ENCODE measurements at places on chromosomes 7 and 10. TPM values are rescaled to one million over a fixed set of nuclear protein-coding genes. Genes with fewer than 3 reads are reported as not detected.

ITPRID1 gene
- not detected for total RNA-seq

RADIL gene
- 2.8 TPM for total RNA-seq

UBN2 gene
- total RNA-seq, result 23.4 TPM

CD36 gene
- 743 TPM for total RNA-seq

CFAP70 gene
- total RNA-seq, result 4.0 TPM

KCP gene
- 0.70 TPM for total RNA-seq

OR2A42 gene
- total RNA-seq, result 0.20 TPM

BZW2 gene
- 26.6 TPM for total RNA-seq

HTRA1 gene
- total RNA-seq, result 63.7 TPM

GRM3 gene
- total RNA-seq, result not detected

LRRC18 gene
- total RNA-seq, result not detected

CYP2C18 gene
- total RNA-seq, result not detected

SRI gene
- total RNA-seq, result 87.8 TPM

NUDT1 gene
- total RNA-seq, result 20.4 TPM

CTAGE4 gene
- total RNA-seq, result 1.4 TPM

HOXA4 gene
- 2.7 TPM for total RNA-seq

PTF1A gene
- not detected for total RNA-seq

OR2A12 gene
- not detected for total RNA-seq

TMED4 gene
- total RNA-seq, result 92.1 TPM

GCK gene
- total RNA-seq, result 1.6 TPM

GPR26 gene
- total RNA-seq, result not detected

GFRA1 gene
- total RNA-seq, result 6.5 TPM

SLC12A9 gene
- 109 TPM for total RNA-seq

TSPAN14 gene
- total RNA-seq, result 101 TPM

PGAM2 gene
- total RNA-seq, result 1.0 TPM

CHST15 gene
- total RNA-seq, result 107 TPM

CUZD1 gene
- total RNA-seq, result 2.4 TPM

NCF1 gene
- 90.9 TPM for total RNA-seq

ADCYAP1R1 gene
- 0.43 TPM for total RNA-seq

HELLS gene
- total RNA-seq, result 23.0 TPM

PHTF2 gene
- 47.7 TPM for total RNA-seq

LGI1 gene
- not detected for total RNA-seq

CFAP43 gene
- total RNA-seq, result not detected

SLIT1 gene
- 0.64 TPM for total RNA-seq

TMEM176B gene
- 102 TPM for total RNA-seq

CAMK2B gene
- total RNA-seq, result 0.29 TPM

HECTD2 gene
- 11.1 TPM for total RNA-seq

SLC26A5 gene
- 0.10 TPM for total RNA-seq

KCTD7 gene
- total RNA-seq, result 14.5 TPM

MALSU1 gene
- 26.5 TPM for total RNA-seq

AGMO gene
- not detected for total RNA-seq

ASAH2 gene
- total RNA-seq, result 1.4 TPM

ANKRD1 gene
- total RNA-seq, result not detected

CCL24 gene
- total RNA-seq, result 198 TPM

SORCS3 gene
- total RNA-seq, result 0.03 TPM

Data from spleen (tissue), 13 donors.